Caudate nucleus (tissue), 63 donors: ENCODE measurements at places on chromosomes 16 and 17.

- DNase-seq: peak; percentile 66
Observed at GRCh38 chr17:74862108-74862901, 2.6 kb upstream of the GRIN2C start.

DNA sequence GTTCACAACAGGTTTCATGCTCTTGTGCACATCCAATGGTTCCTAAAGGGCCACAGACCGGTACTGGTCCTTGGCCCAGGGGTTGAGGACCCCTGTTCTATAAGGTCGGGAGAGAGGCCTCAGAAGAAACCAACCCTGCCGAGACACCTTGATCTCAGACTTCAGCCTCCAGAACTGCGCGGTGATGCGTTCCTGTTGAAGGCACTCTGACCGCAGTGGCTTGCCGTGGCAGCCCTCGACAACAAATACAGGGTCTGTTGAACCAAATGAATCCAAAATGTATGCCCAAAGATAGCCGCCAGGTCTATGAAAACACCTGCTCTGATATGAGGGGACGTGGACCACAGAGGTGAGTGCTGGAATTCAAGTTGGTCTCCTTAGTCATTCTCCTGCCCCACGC lies 389.8 kb downstream of the SEC14L1 start:
- no peak for DNase-seq

DNA sequence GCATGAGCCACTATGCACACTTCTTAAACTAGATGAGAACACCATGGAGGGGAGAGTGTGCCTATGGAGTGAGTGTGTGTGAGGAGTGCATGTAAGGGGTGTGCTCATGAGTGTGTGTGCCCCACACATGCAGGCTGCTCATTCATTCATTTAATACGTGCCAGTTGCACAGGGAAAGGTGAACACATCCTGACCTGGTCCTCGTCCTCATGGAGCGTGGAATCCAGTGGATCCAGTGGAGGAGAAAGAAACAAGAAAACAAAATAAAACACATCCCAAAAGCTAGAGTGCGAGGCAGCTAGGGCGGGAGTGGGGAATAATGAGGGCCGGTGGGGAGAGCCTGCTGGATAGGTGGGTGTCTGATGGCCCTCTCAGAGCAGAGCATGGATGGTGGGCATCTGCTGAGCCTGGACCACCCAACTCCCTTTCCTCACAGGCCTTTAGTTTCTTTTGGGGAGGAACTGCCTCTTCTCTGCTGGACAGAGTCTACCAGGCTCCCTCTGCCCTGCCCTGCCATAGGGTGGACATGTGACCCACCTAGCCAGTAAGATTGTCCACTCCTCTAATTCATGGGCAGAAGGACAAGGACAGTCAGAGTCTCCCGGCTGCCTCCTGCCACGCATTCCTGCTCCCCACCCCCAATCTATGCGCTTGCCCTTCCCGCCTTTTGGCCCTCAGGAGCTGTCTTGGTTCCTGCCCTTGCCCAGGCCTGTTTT lies 204.3 kb downstream of the RAB11FIP4 start:
- DNase-seq: no peak

DNA sequence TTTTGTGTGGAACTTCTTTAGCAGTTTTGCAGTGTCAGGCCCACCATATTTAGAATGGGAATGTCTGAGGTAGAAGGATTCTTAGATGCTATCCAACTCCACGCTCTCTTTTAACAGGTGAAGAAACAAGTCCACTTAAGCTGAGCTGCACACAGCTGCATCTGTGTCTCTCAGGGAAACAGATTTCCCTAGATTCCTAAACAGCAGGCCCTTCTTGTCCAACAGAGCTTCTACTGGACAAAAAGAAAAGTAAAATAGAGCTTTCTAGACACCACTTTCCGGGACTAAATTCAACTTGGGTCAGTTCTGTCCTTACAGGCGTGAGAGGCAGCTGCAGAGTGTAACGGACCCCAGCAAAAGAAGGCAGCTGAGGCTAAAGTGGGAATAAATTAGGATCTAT lies 51.7 kb downstream of the SNX11 start:
- DNase-seq: no peak

DNA sequence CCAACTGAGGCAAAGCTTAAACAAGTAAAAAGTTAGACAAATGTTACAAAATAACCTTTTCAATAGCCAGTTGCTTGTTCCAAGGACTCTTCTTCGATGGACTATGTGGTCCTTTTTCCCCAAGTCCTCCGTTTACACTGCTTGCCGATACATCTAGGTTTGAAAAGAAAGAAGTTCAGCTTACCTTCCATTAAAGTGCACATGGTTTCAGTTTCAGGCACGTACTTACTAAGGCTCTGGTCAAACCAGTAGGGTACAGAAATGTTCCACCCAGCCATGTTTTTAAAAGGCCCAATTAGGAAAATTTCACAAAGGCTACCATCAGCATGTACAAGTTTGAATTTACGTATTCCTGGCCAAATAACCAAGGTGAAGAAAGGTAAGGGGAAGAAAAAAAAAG lies 2.1 kb downstream of the SRSF2 start:
- no peak for DNase-seq

GRCh38 chr16:85157813-85158742 lies 45.8 kb upstream of the CIBAR2 start:
- DNase-seq: no peak

GRCh38 chr16:69495821-69496220 lies 69.9 kb upstream of the NFAT5 start:
- no peak for DNase-seq

DNA sequence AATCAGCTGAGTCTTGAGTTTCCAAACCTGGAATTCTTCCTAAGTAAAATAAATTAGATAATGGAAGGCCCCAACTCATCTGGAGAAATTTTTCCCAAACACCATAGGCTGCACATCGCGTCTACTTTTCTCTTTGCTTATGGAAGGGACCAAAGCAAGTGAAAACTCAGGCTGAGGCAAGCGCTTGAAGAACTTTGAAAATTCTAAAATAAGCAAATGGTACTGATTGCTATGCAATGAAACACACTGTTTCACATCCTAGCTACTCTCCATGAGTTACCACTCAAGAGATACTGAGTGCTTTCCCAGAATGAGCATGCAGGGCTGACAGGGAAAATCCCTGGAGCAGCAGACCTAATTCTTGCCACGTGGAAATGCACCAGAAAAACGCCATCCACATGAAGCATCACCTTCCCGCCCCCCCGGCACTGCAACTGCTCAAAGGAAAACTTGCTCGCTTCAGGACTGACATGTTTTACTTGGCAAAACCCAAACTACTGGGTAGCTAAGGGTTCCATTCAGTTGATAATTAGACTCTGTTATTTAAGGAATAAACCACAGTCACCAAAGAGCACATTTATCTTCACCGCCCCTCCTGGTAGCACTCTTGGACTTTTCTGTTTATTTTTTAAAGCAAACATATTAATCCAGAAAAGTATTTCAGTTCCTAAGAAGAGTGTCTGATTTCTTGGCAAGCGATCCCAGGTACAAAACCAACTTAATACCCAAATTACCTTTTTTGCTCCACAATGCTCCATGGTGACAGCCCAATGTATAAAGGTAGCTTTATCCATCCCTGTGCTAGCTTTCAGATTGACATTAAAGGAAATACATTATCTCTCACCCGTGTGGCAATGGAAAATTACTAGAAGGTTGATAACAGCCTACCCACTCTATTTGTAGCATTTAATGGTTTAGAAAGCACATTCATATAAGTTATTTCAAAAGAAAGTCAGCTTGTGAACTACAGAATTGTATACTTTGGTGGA lies 62.5 kb downstream of the WDR59 start:
- DNase-seq: peak; percentile 7
